RWPE1 (cell line): ENCODE measurements at places on chromosomes 13 and 19.

GRCh38 chr19:34370983-34371382 is 6.0 kb downstream of the GPI start:
- no peak for DNase-seq

DNA sequence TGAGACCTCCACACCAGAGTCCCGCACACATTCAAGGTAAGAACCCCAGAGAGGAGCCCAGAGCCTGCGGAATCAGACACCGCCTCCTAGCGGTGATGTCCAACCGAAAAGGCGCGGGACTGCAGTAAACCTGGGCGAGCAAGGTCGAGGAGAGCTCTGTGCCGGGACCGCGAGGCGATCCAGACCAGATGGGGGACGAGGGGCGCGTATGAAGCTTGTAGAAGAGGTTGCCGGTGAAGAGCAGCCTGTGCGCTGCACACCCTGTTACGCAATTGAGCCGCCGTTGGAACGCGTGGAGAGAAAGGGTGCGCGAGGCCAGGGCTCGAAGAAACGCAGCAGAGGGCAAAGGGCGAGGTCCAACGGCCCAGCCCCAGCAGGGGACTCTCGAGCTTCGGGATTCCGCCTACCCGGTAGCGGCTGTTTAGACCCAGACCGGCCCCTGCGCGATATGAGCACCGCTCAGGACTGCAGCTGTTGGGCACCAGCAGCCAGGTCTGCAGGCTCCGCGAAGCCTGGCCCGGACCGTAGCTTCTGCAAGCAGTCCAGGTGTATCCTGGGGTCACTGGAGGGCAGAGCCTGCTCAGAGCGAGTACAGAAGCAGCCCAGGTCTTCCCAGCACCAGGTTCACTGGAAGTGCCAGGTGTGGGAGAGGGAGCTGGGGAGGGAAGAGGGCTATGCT is 65.9 kb upstream of the ZNF599 start:
- DNase-seq = no peak

- no peak for DNase-seq
These were observed 61.3 kb downstream of the ENOX1 start for GRCh38 chr13:43725460-43725859.

GRCh38 chr13:29740961-29741360 is 109.5 kb downstream of the UBL3 start:
- DNase-seq = no peak

DNA sequence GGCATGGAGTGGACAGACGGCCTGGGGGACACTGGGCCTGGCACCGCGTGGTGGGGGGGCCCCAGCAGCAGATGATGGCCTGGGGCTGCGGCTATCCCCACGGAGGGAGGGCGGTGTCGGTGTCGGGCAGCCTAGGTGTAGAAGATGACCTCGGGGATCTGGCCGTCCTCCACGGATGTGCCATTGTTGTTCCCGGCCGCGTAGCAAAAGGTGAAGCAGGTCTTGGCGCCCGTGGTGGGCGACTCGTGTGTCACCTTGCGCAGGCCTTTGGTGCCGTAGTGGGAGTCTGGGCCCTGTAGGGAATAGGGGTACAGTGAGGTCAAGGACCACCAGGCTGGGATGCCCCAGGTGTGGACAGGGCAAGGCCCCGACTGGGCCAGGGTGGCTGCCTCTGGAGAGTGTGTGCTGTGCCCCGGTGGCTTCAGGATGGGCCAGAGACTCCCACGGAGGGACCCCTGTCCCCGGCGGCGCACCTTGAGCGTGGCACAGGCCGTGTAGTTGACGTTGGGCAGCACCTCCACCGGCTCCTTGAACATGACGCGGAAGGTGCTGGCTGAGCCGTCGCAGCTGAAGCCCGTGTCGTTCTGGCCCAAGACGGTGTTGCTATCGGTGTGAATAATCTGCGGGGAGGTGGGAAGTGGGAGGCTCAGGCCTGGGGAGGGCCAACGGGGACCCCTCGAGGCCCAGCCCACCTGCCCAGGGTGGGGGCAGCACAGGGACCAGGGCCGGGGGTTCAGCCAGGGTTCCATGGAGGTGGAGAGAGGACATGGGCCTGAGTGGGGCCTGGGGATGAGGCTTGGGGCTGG is 29.0 kb downstream of the BTBD2 start:
- DNase-seq = no peak

DNA sequence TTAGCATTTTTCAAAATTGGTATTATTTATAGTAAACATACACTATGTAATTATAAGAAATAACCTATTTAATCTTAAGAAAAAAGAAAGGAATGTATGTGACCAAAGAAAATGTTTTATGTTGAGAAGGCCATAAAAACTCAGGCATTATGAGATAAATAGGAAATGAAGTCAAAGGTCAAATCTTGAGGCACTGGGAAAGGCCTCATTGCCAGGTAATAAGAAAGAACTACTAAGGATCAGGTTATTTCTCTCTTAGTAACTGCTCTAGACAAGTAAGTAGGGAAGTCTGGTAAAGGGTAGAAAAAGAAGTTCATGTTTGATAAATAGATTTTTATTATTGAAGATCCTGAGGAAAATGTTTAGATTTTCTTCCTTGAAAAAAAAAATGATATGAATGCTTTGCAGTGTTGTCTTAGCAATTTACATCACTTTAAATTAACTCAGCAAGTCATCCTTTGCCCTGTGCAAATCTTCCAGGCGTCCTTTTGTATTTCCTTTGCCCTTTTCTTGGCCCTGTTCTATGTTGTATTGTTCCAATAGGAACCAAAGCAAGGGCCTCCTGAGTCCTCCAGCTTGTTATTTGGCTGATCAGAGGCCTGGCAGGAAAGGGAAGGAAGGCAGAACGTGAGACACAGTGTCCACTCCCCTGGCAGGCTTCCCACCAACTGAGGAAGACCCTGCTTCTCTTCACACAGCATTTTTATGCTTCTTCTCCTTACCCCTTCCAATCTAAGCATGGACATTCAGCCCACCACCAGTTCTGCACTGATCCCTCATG is 260.4 kb upstream of the MIR17HG start:
- no peak for DNase-seq

- no peak for DNase-seq
These were observed 985.6 kb downstream of the SLITRK5 start for GRCh38 chr13:88656751-88657150.

GRCh38 chr13:26914148-26914547 is 153.6 kb upstream of the GPR12 start:
- no peak for DNase-seq

- DNase-seq = no peak
These were observed 43.5 kb downstream of the FREM2 start for GRCh38 chr13:38730332-38730731.

DNA sequence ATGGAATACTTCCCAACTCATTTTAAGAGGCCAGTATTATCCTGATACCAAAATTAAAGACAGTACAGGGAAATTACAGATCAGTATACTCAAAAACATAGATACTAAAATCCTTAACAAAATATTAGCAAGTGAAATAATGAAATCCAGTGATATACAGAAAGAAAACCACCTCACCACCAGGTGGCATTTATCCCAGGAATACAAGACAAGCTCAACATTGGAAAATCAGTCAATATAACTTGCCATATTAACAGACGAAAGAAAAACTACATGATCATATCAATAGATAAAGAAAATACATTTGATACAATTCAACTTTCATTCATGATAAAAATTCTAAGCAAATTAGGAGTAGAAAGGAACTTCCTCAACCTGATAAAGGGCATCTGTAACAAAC is 6.7 kb upstream of the GNA15 start:
- no peak for DNase-seq

DNA sequence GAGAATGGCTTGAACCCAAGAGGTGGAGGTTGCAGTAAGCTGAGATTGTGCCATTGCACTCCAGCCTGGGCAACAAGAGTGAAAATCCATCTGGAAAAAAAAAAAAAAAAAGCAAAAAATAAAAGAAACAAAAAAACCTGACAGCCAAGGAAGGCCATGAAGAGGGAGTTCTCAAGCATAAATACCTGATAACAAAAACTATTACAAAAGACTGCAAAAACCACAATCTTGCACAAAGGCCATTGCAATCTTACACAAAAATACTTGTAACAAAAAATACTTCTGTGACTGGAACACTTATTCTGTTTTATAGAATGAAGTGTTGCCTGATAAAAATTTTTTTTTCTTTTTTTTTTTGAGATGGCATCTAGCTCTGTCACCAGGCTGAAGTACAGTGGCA is 61.5 kb upstream of the TSC22D1 start:
- DNase-seq = no peak

DNA sequence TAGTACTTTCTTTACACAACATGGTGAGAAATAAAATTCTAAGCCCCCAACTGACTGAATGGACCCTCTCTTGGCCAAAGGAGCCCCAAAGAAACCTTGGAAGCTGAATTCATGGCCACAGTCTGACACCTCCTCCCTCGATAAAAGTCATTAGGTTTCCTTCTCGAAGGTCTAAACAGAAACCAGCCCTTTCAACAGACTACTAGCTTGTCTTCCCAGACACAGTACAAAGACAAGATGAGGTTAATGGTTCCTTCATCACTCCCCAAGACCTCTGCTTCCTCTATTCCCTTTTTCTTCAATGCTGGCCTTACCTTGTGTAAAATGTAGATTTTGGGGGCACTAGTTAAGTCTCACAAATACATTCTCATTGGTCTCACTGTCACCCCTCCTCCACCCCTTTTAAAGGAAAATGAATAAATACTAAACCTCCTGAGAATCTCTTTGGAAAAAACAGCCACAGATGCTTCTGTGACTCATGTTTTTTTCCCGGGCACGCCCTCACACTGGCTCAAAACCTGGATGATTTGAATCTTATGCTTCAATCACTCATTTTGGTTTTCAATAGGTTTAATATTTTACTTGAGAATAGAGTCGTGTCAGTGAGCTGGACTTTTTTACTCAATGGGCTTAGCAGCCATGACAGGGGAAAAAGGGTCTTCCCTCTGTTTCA is 65.8 kb upstream of the MED4 start:
- DNase-seq = peak; percentile 35

DNA sequence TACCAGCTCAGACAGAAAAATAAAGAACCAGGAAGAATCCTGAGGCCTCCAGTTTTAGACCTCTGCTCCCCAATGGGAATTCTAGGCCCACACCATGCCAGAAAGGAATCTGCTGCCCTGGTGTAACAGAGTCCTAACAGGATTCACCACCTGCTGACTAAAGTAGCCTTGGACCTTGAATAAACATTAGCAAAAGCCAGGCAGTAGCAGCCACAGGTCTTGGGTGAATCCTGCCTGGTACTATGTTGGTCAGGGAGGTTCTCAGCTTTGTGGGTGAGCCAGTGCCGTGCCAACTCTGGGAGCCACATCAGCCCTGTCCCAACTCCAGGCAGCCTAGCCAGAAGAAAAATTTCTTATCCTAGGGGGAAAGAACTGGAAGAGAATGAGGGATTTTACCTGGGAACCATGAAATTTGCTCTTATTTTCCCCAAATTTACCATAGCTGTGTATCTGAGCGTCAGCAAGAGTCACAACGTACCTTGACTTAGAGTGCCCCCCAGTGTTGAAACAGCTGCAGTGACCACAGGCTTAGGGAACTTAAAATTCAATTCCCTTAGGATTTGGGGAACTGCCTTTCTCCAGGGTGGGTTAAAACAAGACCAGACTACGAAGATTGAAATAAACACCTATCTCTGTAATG is 1895.6 kb upstream of the PRR20A start:
- DNase-seq = no peak

DNA sequence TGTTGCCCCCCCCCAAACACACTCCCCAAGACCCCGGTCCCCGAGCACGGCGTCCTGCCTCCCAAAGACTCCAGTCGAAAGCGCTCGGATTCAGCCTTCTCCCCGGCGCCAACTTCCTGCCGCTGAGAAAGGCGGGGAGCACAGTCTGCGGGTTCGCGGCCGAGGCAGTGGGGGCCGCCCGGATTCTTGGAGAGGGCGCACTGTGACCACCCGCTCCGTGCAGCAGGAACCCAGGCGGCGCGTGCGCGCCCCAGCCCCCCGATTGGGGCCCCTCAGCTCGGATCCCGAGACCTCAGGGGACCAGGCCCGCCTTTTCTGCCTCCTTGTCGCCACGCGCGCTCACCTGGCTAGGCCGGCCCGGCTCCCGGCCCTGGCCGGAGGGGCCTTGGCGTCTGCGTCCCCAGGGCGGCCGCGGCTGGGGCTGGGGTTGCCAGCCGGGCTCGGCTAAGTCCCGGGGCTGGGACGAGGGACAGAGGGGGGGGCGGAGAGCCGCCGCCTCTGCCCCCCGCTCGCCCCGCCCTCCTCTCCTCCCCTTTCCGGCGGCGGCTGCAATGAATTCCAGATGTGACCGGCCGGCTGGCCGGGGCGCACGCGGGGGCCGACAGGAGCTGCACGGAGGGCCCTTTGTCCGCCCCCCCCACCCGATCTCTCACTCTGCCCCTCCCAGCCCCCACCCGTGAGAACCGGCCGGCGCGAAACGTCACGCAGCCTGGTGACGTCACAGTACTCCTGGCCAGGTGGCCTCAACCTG is at the start of gene S1PR2:
TSS of gene S1PR2 (minus strand) at position 471 of the 751 bp plus-strand sequence. CDS start 6,426 bp downstream, outside the sequence.
- peak; percentile 67 for DNase-seq

DNA sequence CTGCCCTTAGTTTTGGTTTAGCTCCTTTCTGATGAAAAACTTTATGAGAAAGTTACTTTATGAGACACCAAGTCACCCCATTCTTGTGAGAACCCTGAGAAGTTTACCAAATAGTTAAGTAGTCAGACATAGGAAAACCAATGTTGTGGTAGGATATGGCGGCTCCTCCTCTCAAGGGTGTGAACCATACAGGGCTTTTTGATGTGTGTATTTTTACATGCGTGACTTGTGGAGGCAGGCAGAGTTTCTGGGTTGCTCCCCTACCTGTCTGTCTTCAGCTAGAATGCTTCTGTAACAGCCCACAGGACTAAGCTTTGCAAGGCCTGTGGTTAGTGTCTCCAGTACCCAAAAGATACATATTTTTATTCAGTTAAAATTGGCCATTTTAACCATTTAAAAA is 18.3 kb downstream of the UBAC2 start:
- no peak for DNase-seq

DNA sequence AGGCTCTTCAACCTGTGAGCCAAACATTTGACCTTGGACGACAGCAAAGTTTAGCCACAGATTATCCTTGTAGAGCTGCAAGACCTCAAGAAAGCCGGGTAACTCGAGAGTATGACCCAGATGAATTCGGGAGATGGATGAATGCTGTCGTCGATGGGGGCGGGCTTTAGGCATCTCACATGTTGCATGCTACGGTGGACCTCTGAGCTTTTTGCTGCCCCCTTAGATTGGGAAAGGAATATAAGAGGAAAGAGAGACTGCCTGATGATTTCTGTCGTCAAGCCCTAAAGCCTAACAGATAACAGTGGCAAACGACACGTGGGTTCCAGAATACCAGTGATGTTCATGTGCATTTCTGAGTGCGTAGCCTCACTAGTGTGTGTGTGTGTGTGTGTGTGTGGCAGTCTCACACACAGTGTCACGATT is 730 bp upstream of the ABCC4 start:
- no peak for DNase-seq

GRCh38 chr13:113535381-113535781 is 44.9 kb upstream of the DCUN1D2 start:
- DNase-seq = no peak
